ENCODE measurements at places on chromosomes 2 and 18. TPM values are rescaled to one million over a fixed set of nuclear protein-coding genes. Genes with fewer than 3 reads are reported as not detected.
A peak's percentile ranks its signal among the peaks of the same experiment; 100 is the strongest.

DNA sequence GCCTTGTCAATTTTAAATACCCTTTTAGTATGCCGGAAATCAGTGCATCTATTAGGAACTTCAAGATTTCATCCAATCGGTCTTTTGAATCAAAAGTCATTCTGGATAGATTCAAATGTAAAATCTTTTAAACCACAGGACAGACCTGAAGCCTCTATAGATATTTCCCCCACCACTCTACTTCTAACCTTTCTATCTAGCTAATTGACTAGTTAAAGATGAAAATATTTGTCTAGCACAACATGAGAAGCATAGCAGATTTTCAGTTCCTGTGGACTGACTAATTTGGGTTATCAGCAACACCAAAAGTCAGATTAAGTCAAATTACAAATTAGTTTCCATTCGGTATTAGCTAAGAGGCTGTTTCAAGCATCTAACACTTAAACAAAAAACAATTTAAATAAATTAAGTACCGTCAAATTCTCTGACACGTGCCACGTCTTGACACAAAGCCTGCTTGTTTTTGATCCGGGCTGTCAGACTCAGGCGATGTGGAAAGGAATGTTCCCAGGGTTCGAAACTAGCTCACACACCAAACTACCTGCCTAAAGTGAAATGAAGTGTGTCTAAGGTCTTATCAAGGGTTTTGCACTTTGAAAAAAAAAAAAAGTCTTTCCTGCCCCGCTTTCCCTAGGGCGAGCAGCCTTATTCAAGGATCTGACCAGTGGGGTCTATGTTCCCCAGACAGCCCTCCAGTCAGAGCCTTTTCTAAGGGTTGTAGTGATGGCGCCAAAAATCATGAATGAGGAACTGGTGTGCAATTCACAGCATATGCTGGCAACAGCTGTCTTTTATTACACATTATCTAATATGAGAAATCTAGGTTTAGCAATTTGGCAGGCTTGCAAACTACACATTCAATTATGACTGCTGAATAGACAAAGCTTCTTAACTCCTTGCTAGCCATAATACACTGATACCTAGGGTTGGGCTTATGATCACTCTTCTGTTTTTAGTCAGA is 4.7 kb downstream of the CYTIP start:
- peak; percentile 70 for DNase-seq

DNA sequence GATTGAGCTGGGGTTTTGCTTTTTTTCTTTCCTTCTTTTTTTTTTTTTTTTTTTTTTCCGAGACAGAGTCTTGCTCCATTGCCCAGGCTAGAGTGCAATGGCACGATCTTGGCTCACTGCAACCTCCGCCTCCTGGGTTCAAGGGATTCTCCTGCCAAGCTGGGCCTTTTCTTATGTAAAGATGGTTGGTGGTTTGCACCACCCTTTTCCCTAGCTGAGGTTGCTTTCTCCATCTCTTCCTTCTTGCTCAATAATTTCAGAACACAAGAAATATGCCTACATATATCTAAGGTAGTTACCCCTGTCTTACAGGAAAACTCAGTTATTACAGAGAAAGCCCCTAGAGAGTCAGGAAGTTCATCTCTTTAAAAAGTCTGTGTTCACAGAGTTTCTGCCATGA is 7.0 kb downstream of the TTC39C start:
- no peak for DNase-seq

DNA sequence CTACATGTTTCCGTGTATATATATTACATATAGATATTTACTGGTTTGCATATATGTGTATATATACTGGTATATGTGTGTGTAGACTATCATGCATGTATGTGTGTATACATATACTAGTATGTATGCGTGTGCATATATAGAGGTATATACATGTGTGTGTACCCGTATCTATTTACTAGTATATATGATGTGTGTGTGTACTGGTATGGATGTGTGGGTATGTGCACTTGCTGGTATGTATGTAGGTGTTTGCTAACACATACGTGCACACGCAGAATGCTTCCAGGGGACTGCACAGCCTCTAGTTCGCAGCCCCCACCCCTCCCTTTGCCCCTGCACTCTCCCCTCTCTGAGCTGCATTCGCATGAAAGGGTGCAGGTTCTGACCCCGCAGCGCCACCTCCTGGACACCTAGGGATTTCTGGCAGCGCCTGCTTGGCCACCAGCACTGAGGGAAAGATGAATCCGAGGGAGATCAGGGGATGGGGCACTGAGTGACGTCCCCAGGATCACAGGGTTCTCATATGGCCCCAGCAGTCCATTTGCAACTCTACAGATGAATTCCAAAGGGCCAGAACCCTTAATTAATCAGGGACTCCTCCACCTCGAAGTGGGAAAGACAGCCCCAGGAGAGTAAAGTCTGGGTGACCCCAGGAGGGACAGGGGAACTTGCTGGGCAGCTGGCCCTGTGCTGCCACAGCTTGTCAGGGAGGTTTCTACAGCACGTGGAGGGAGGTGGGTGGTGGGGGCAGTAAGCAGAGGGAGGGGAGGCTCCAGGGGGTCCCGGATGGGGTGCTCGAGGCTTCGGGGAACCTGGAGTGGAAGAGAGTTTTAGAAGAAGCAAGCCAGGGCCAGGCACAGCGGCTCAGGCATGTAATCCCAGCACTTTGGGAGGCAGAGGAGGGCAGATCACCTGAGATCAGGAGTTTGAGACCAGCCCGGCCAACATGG is 66.8 kb upstream of the ASAP2 start:
- peak; percentile 42 for DNase-seq

- no peak for DNase-seq
These were observed 42.4 kb upstream of the GRHL1 start for GRCh38 chr2:9909106-9909505.

DNA sequence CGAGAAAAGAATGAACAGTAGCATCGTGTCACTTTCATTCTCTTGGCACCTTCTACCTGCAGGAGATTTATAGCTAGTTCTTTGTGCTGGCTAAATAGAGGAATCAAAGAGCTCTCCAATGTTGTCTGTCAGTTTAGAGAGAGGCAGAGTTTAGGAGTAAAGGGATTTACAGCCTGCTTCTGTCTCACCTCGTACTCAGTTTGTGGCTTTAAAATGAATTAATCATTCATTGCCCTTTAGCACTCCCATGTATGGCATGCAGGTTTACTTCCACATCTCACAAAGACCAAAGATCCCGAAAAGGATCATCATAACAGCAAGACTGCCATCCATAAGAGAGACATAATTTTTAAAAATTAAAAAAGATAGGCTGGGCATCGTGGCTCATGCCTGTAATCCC is 42.4 kb upstream of the ATL2 start:
- no peak for DNase-seq

Gene AKAIN1
- polyA plus RNA-seq: 0.12 TPM

Gene DLGAP1
- polyA plus RNA-seq: 0.69 TPM

Measured in large intestine (tissue), 12 donors.